ENCODE measurements at places on chromosomes 6 and 20. TPM values are rescaled to one million over a fixed set of nuclear protein-coding genes. Genes with fewer than 3 reads are reported as not detected.

GRCh38 chr6:14524319-14524718 is 406.7 kb downstream of the CD83 start:
- DNase-seq = no peak

DNA sequence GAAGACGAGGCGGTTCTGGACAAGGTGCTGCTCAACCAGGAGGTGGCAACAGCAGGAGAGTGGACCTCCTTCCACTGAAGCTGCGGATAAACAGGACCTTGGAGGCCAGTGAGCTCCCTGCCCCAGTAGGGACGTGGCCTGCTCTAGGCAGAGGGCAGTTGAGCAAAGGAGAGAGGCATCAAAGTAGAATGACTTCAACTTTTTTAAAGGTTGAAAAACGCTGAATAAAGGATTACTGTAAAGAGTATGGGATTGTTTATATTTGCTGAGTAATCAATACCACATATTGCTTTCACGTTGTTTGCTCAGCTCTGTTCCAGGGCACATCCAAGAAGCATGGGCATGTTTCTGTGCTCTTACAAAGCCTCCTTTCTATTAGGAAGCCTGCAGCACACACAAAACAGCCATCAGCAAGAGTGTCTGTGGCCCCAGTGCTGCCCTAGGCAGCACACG is 48.1 kb downstream of the ERMARD start:
- DNase-seq = no peak

DNA sequence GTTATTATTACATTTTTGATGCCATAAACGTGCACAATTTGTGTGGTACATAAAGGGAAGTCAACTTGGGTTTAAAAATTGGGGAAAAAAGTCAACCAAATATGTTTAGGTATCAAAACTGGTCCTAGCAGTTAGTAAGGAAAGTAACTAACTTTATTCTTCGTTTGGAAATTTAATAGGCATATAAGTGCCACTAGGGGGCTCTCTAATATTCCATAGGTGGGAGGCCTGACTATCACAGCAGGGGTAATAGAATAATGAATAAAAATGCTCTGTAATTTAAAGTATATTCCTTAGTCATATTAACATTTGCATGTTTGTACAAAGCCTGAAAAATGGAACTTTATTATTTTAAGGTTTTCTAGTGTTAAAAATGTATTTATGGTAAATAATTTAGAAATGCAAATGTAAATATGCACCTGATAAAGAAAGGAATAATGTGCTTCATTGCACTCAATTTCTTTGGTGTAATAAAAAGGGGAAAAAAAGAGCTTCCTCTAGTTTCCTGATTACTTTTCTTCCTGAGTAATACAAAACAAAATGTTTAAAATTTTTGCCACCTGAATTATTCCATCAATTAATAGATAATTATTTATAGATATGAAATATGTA is 125.7 kb upstream of the HDAC2 start:
- peak; percentile 49 for DNase-seq

GRCh38 chr6:25579902-25580495 is 72.0 kb upstream of the SCGN start:
- DNase-seq = no peak

DNA sequence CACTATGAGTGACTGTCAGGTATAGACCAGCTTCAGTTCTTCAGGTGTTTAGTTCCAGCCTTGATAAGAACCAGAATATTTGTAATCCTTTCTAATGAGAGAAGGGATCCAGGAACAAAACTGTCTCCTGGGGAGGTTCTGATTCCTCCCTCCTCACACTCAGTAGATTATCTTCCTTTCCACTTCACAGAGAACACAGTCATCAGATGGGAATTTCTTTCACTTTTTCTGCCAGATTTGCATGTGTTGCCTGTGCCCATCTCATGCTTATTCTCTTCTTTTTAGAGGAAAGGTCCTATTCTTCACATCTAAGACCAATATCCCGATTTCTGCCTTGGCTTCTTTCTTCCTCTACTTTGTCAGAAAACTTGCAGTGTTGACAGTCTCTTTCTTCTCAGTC is 50.8 kb downstream of the CD109 start:
- DNase-seq = no peak

ZFP57 gene
- total RNA-seq = not detected

PTK7 gene
- 13.0 TPM for total RNA-seq

RUNX2 gene
- total RNA-seq = 0.27 TPM
